ENCODE measurements at places on chromosomes 11 and 22.

DNA sequence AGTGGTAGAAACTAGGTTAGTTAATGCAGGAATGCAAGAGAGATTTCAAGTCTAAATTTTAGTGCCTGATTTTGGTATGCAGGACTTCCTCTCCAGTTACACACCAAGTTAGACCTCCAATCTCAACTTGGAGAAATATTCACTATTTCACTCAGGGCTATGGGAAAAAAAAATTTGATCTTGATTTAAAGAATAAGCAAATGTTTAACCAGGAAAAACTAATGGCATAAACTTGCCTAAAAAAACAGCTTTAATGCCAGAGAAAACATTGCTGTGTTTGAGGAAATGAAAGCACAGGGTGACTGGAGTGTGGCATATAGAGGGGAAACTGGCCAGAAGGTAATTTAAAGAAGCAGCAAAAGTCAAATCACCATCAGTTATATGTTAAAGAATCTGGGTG lies 575.4 kb upstream of the LRRC4C start:
- DNase-seq: no peak

- DNase-seq: no peak
Measured at GRCh38 chr11:46296528-46297448, 19.3 kb downstream of the CREB3L1 start.

- DNase-seq: no peak
Measured at GRCh38 chr11:46913484-46913883, 4.9 kb downstream of the LRP4 start.

DNA sequence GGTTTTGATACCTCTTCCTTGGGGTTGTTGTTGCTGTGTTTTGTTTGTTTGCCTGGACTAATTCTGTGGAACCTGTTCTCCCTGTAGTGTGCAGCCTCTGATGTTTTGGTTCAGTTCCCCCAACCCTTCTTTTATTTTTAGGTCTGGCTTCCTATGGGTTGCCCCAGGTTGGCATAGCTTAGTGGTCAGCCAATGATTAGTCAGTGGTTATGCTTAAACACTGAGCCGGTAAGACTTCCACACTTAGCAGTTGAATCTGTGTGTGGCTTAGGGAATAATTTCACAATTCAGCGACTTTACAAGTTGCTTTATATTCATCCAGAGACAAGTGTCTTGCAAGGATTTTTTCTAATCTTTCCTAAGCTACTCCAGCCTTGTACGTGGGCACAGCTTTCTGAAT lies 78.6 kb upstream of the CLPB start:
- DNase-seq: no peak

GRCh38 chr11:60912851-60913528 lies 968 bp upstream of the TMEM109 start:
- DNase-seq: no peak

GRCh38 chr22:35868938-35869337 lies 151.3 kb downstream of the APOL5 start:
- no peak for DNase-seq

- DNase-seq: no peak
Measured at GRCh38 chr11:45451766-45452440, 165.8 kb upstream of the SYT13 start.

DNA sequence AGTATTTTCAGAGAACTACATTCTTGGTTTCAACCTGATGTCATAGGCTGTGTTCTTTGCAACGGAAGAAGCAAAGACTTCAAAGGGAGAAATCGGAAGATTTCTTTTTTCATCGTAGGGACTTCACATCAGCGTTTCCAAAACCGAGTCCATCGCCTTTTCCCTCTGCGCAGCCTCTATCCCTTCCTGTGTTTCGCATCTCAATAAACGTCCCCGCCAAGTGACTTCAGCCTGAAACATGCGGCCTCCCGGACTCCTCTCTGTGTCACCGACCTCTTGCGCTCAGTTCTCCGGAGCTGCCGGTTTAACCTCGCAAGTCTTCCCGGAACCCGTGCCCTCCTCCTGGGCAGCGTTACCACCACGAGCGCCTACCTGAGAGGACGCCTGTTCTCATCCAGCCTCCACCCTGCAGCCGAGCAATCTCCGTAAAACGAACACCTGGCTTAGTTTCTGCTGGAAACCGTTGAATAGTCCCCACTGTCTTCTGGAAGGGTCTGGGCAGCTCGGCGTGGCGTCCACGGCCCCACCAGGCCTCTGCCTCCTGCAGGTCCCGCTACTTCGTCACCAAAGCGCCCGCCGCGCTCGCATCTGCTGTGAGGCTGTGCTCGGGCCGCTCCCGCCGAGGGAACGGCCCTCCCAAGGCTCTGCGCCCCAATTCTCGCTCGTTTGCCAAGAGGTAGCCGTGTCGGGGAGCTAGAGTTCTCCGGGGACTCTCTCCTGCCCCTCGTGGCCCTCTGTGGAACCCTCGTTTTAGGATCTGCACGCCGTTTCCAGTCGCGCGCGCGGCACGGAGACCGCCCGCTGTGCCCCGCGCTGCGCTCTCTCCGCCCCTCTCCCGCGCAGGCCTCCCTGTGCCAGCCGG lies at the start of gene GLB1L3:
TSS of gene GLB1L3 (plus strand) at position 846 of the 862 bp plus-strand sequence. CDS start 362 bp downstream, outside the sequence.
- peak; percentile 71 for DNase-seq

- DNase-seq: no peak
Measured at GRCh38 chr22:29932136-29932535, 49.2 kb downstream of the MTMR3 start.

- no peak for DNase-seq
Measured at GRCh38 chr22:36048911-36049677, 20.5 kb upstream of the RBFOX2 start.

GRCh38 chr11:102577723-102578122 lies 47.2 kb upstream of the MMP7 start:
- DNase-seq: no peak

DNA sequence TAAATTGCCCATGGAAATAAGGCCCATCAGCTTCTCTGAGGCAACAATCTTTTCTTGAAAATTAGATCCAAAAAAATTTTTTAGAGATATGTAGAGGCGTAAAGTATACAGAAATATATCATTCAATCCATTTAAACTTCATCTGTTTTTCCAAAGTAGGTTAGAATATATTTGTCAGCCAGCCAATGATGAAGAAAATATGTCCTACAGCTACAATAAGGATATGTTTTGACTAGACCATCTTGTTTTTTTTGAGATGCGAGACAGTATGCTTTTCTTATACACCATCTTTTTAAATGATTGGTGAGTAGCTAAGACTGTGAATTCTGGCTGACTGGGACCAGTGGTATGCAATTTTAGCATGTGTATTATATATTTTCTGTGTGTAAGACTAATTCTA lies 630.4 kb upstream of the CNTN5 start:
- DNase-seq: no peak

- DNase-seq: no peak
Measured at GRCh38 chr11:86923999-86924766, 31.0 kb downstream of the FZD4 start.

- DNase-seq: no peak
Measured at GRCh38 chr11:134878785-134879184, 466.7 kb upstream of the B3GAT1 start.

GRCh38 chr11:1927848-1928469 lies 8.5 kb downstream of the TNNT3 start:
- no peak for DNase-seq

- no peak for DNase-seq
Measured at GRCh38 chr11:122183933-122184332, 67.9 kb upstream of the BLID start.

- DNase-seq: no peak
Measured at GRCh38 chr11:30025396-30026139, 8.7 kb upstream of the KCNA4 start.

- DNase-seq: peak; percentile 64
Measured at GRCh38 chr11:9363954-9364912, 20.2 kb upstream of the IPO7 start.

DNA sequence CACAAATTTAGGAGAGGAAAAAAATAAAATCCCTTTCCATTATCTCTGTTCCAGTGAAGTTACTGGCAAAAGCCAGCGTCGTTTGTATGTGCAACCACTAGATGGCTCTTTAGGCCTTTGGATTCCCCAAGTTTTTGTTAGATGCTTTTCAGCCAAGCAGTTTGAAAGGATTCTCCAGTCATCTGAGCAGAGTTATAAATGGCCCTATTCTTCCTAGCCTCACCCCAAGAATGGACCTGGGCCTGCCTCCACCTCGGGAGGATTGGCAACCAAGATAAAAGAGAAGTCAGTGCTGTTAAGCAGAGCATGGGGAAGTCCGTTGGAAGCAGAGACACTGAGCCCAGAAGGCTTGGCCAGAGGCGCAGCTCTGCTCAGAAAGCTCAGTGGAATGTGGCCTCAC lies 15.4 kb downstream of the FAM181B start:
- no peak for DNase-seq

DNA sequence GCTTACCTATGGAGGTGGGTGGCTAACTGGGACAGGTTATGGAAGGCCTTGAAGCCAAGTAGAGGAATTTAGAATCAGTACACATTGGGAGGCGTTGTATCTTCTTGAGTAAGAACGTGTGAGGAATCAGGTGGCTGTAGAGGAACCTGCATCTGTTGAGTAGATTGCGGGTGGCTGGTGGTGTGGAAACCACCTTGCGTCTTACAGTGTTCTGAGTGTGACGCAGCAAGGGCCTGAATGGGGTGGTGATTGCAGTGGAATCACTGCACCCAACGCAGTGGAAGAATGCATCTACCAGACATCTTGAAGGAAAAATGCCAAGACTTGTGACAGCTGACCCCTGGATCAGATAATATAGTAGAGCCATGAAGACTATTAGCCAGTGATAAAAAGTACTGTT lies 110.8 kb upstream of the NNMT start:
- no peak for DNase-seq

DNA sequence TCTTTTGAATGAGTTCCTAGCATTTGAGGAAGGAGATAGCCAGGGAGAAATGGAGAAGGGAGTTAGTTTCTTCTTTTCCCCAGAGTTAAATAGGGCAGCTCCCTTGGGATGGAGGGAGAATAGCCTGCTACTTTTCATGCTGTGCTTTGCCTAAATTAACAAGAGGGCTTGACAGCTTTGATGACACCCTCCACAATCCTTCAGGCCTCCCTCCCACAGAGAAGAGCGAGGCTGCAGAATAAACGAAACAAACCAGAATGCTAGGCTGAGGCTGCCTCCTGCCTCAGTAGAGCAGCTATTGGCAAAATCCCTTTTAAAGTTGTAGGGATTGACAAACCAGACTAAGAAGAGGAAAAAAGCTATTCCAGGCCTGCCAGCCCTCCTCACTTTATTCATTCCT lies 94.6 kb downstream of the C11orf58 start:
- no peak for DNase-seq

- DNase-seq: no peak
Measured at GRCh38 chr22:37169947-37170688, 17.9 kb downstream of the C1QTNF6 start.

- DNase-seq: no peak
Measured at GRCh38 chr11:76889411-76889975, 28.8 kb downstream of the ACER3 start.

- DNase-seq: no peak
Measured at GRCh38 chr11:112780351-112781087, 180.7 kb upstream of the NCAM1 start.

GRCh38 chr11:110878513-110878912 lies 166.3 kb upstream of the ARHGAP20 start:
- no peak for DNase-seq

DNA sequence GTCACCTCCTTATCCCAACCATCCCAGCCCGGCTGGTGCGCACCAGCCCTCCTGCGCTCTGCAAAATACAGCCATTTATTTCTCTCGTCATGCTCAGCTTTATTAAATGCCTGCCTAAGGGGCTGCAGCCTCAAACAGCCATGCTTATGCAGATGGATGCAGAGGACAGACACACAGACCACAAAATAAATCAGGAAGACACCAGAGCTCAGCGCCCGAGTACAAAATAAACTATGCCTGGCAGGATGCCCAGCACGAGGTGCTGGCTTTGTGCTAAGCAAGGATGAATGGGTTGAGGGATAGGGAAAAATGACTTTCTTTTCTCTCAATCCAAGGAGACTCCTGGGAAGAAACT lies 70.5 kb downstream of the RPUSD4 start:
- DNase-seq: no peak

DNA sequence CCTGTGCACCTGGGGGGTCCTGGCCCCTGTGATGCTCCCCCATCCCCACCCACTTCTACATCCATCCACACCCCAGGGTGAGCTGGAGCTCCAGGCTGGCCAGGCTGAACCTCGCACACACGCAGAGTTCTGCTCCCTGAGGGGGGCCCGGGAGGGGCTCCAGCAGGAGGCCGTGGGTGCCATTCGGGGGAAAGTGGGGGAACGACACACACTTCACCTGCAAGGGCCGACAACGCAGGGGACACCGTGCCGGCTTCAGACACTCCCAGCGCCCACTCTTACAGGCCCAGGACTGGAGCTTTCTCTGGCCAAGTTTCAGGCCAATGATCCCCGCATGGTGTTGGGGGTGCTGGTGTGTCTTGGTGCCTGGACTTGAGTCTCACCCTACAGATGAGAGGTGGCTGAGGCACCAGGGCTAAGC lies 20.0 kb upstream of the TALDO1 start:
- no peak for DNase-seq
